Hepatocyte (in vitro differentiated cells): ENCODE measurements at places on chromosomes 4 and X. TPM values are rescaled to one million over a fixed set of nuclear protein-coding genes. Genes with fewer than 3 reads are reported as not detected.
A peak's percentile ranks its signal among the peaks of the same experiment; 100 is the strongest.

- no peak overlapping the region for H3K4me3 ChIP-seq
- DNase-seq: no peak
- H3K4me1 ChIP-seq: no peaks in the 10 kb centered on the region
- no peaks in the 10 kb centered on the region for H3K36me3 ChIP-seq
Measured at GRCh38 chr4:80452055-80452454, 116.5 kb downstream of the CFAP299 start.

DNA sequence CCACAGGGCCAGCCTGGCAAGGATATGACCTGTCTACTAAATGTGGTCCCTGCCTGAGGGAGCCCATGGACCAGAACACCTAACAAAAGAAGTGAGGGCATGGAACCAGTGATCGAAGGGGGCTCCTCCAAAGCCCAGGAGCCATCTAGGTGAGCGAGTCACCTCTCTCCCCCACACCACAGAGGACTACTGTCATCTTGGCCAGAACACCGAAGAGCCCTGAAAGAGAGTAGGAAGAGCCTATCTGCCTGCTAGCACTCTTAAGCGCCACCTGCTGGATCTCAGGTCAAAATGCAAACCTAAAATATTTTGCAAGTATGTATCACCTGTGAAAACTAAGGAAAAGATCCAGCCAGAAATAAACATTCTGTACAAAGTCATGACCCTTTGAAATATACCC is 137.9 kb upstream of the ZXDB start:
- no peaks in the 10 kb centered on the region for H3K4me1 ChIP-seq
- no peaks in the 10 kb centered on the region for H3K27me3 ChIP-seq
- H3K27ac ChIP-seq: no peak overlapping the region
- no peaks in the 10 kb centered on the region for H3K36me3 ChIP-seq

- H3K27ac ChIP-seq: peak overlapping the region; percentile 81
- H3K4me3 ChIP-seq: peak overlapping the region; percentile 55
- H3K4me1 ChIP-seq: peaks cover 23% of the 10 kb centered on the region
- H3K36me3 ChIP-seq: no peaks in the 10 kb centered on the region
- H3K27me3 ChIP-seq: no peaks in the 10 kb centered on the region
Measured at GRCh38 chrX:153969125-153969903, 2.3 kb downstream of the HCFC1 start.

DNA sequence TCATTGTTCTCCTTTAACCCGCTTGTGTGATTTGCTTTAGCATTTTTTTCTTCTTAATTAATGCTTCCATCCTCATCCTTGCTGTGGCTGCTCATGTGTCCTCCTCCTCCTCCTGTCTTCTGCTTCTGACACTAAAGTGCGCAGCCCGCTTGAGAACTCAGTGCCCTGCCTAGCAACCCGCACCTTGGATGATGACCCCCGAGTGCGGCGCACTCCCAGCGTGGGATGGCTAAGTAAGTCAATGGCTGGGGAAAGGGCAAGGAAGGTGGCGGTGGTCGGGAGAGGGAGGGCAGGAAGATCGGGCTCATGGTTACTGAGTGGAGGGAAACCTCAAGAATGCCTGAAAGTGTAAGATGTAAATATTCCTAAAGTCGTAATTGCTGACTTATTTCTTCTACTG is 30.1 kb downstream of the SLC4A4 start:
- H3K27me3 ChIP-seq: no peaks in the 10 kb centered on the region
- H3K36me3 ChIP-seq: no peaks in the 10 kb centered on the region
- H3K4me1 ChIP-seq: no peaks in the 10 kb centered on the region
- no peak for DNase-seq

DNA sequence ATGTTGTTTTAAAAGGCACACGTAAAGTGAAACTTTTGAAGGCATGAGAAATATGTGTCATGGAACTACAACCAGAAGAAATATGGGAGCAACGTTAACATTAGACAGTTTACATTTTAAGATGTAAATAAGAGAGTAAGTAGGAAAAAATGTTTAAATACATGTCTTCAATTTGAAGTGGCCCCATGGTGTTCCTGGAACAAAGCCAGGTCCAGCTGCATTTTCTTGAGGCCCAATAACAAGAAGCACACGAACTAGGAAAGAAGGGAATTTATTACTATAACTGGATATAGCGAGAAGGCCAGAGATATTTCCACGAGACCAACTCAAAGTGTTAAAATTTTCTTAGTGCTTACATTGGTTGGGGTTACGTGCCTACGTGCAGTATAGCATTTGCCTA is 458.1 kb downstream of the KCTD8 start:
- H3K4me3 ChIP-seq: no peak overlapping the region
- no peak for DNase-seq
- H3K27me3 ChIP-seq: no peaks in the 10 kb centered on the region
- no peaks in the 10 kb centered on the region for H3K36me3 ChIP-seq

GRCh38 chrX:15474028-15474427 is 19.1 kb downstream of the PIR start:
- no peaks in the 10 kb centered on the region for H3K36me3 ChIP-seq
- no peaks in the 10 kb centered on the region for H3K4me1 ChIP-seq

ITIH6 gene
- not detected in 2 replicates for total RNA-seq

DNA sequence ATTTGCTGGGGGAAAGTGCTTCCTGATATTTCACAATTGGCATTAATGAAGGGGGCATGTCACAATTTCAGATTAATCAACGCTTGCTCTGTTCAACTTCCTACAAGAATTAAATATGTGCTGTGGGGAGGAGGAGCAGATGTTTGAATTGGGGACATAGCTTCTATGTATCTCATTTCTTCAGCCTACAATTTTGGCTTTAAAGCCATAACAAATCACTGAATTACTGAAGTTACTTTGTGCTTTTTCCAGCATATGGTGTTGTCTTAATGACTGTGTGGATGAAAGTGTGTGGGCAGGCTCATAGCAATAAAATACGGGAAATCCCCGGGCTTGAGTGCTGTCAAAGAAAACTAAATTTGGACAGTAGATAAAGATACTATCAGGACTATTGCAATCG is 813 bp downstream of the TLR7 start:
- no peaks in the 10 kb centered on the region for H3K36me3 ChIP-seq
- no peak for DNase-seq
- no peaks in the 10 kb centered on the region for H3K4me1 ChIP-seq
- H3K27ac ChIP-seq: no peak overlapping the region
- H3K4me3 ChIP-seq: no peak overlapping the region

CWH43 gene
- not detected in 2 replicates for total RNA-seq
